ENCODE measurements at places on chromosomes 1 and 21.

GRCh38 chr1:196305216-196305615 lies 303.0 kb downstream of the KCNT2 start:
- no peak for DNase-seq

GRCh38 chr1:244730153-244730933 lies 77.4 kb downstream of the DESI2 start:
- no peak for DNase-seq

- no peak for DNase-seq
These were observed 32.0 kb upstream of the LAPTM5 start for GRCh38 chr1:30789388-30790255.

GRCh38 chr21:42195378-42196031 lies 23.4 kb upstream of the ABCG1 start:
- DNase-seq, result no peak

- no peak for DNase-seq
These were observed 24.5 kb upstream of the LRRC8C start for GRCh38 chr1:89608319-89608983.

GRCh38 chr1:21045351-21045750 lies 131.3 kb downstream of the EIF4G3 start:
- no peak for DNase-seq

DNA sequence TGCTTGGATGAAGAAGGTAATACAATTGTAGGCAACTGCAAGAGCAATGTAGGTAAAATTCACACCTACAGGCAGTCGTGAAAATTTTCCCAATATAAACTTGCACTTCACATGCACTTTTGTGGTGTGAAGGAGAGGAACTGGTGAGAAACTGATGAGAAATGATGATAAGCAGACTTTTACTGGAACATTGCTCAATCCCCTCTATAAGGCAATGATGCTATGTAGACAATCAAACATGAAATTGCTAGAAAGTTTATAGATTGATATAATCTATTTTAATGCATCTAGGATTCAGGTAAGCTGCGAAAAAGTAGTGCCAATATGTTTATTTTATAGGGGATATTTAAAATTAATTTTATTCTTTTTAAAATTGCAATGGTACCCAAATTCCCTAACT lies 802.2 kb downstream of the KCNT2 start:
- no peak for DNase-seq

DNA sequence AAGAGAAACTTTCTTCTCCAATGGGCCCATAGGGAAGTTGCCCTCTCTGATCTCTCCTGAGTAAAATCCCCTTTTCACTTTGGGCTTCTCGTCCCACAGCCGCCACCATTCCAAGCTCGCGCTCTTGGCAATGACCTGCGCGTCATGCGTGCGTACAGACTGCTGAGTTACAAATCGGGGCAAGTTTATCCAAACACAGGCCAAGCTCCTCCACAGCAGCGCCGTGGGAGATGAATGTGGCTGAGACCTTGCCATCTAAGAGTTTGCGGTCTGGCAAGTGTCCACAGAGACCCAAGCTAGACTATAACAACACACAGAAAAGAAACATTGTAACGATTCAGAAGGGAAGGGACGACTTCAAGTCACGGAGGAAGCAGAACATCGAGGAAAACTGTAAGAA lies 116.3 kb upstream of the SOD1 start:
- no peak for DNase-seq

GRCh38 chr1:40096977-40097782 lies at the start of gene PPT1:
Gene PPT1, minus strand, starts transcription at chr1:40097252. Its CDS starts 14 bp downstream, at chr1:40097238.
- no peak for DNase-seq

GRCh38 chr1:31013187-31013864 lies 52.2 kb downstream of the PUM1 start:
- no peak for DNase-seq

GRCh38 chr1:12229835-12230548 lies at the start of gene VPS13D:
Gene VPS13D, plus strand, starts transcription at chr1:12230030. Its CDS starts 4,237 bp downstream, at chr1:12234267.
- DNase-seq, result no peak

GRCh38 chr21:44939532-44940115 lies at the start of gene SLX9:
Gene SLX9, plus strand, starts transcription at chr21:44940029. Its CDS starts 29 bp downstream, at chr21:44940058.
- no peak for DNase-seq

GRCh38 chr1:33517596-33518250 lies 45.3 kb downstream of the ZSCAN20 start:
- no peak for DNase-seq

DNA sequence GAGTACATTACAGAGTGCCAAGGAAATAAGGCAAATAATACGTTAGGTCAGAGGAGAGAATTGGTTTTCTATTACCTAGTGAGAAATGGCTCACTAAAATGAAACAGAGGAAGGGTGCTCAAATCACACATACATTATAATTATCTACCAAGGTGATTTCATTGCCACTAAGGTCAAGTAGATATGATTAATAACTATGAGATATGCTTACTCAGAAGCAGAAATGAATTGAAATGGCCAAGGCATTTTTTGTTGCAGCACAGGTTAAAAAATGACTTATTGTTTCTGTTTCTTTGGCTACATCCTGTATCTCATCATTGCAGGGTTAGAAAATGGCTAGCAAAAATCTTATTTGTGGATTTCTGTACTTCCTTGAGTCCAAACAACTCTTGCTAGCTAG lies 154.5 kb upstream of the GORAB start:
- DNase-seq, result no peak

DNA sequence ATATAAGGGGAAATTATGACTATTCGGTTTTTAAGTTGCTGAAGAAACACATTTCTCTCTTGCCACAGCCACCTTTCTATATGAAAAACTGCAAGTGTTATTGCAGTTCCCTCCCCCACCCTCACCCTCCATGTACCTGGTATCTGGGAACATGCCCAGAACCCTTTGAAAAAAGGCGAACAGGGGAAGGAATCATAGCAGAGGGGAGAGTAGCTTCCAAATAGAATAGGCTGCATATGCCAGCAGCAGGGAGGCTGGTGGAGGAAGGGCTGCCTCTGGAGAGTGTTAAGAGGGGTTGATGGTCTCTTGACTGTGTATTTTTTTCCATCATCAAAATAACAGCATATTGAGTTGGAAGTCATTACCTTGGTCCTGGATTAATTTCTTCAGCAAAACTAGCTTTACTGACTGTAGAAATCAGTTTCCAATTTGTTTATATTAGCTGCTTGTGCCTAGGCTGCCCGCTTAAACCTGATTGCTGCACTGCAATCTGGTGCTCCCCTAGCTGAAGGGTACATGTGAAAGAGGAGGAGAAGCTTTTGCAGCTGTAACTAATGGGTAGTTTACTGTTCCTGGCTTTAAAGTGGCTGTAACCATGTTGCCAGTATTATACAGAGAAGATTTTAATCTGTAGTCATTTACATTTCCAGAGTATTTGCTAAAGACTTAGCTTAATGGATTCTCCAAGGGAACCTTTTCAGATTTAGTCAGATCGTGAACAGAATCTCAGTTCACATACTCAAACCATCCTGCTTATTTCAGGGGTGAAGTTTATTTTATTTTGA lies 22.7 kb downstream of the AHCYL1 start:
- no peak for DNase-seq

DNA sequence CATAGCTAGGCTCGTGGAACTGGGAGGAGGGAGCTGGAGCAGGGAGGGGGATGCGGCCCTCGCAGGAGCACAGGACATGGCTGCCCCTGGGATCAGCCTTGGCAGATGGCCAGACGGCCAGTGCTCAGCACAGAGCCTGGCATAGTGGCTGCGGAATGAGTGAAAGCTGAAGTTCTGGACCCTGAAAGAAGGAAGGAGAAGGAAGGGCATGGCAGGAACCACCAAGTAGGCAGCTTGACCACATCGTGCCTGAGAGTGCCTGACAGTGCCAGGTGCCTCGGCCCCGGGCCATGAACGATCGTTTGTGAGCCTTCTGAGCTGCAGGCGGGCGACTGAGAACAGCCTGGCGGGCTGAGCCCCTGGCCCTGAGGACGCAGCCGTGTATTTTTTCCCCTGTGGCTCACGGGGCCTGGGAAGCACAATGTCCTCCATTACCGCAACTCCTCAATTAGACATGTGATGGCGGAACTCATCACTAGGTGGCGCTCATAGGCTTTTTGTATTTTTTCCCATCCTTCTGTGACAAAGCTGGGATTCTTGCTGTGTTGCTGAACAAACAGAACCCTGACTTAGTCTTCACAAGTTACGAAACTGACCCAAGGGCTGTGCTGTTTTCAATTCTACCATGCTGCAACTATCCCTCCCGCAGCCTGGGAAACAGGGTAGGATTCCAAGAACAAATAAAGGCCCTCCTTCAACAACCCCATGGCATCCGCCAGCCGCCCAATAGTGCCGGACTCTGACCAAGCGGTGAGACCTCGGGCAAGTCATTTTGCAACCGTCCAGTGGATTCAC lies 29.9 kb upstream of the TMEM61 start:
- no peak for DNase-seq

- no peak for DNase-seq
These were observed 132.3 kb downstream of the URB2 start for GRCh38 chr1:229758101-229759036.

- DNase-seq, result no peak
These were observed 9.5 kb upstream of the TAS1R2 start for GRCh38 chr1:18868801-18869424.

DNA sequence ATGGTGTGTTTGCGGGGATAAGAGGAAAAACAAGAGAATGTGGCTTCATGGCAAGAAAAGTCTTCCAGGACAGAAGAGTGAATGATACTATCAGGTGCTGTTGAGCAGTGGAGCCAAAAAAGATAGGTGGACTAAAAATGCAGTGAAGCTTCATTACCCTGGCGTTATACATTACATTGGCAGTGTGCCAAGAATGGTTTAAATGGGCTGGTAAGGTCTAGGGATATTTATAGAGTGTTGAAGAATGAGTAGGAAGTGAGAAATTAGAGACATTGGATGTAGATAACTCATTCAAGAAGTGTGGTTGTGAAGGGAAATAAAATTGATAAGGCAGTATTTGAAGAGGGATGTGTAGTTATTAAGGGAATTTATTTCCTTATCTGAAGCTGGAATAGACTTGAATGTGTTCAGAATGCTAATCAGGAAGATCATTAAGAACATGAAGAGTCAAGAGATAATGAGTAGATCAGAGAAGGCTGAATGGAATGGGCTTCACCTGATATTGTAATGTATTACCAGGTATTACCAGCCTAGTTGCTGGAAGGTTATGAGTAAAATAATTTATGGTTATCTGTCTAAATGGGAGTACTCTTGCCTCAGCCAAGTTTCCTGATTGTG lies 72.7 kb downstream of the MAST2 start:
- DNase-seq, result no peak

DNA sequence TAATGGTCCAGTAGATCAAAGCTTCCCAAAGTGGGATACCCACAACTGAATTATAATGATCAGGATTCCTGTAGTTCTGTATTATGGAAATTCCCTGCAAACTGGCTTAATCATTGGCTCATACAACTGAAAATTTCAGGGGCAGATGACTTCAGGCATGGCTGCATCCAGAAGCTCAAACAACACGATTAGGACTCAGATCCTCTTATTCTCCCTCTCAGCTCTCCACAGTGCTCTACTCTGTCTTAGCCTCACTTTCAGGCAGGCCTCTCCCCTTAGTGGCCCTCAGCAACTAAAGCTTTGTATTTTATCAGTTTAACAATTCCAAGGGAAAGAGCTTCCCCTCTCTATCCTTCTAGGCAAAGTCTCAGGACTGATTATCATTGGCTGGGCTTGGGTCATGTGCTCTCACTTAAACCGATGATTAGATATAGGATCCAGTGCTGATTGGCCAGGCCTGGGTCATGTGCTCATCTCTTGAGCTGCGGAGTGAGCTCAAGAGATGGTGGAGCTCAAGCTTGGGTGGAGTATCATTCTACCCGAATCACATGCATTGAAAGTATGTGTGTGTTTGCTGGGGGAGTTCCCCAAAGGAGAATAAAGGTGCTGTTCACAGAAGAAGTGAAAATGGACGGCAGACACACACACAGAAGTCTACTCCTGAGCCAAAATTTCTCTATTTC lies 57.9 kb upstream of the RUNX3 start:
- DNase-seq, result no peak

DNA sequence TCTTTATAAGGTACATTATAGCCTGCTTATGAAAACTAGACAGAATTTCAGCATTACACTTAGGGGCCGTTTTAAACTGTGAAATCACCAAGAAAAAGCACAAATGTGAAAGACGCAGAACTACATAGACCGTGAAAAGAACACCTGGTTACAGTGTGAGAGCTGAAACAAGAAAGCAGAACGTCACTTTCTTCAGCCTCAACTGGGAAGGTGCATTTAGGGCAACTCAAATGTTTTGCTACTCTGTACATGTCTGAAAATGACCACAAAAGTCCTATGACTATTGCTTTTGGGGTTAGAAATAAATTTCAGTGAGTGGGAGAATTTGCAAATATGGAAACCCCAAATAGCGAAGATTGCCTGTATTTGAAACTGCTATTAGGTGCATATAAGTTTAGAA lies 268.7 kb downstream of the OLFM3 start:
- DNase-seq, result no peak

GRCh38 chr1:201501144-201501543 lies 5.8 kb downstream of the CSRP1 start:
- DNase-seq, result no peak

- no peak for DNase-seq
These were observed 16.2 kb upstream of the TNFRSF1B start for GRCh38 chr1:12150456-12151200.

DNA sequence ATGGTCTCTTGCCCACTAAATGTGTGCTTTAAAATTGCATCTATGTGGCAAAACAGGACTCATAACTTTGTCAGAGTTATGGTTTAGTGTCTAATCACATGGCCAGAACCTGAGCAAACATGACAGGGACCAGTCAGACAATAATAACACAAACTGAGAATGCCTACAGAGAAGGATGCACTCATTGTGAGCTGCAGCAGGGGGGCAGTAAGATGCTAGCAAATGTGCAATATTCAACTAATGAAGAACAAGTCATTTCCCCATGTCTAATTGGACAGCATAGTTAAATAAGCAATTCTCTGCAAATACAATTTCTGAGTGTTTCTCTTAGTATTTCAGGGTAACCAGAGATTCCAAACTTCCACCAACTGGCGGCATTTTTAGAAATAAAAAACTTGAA lies 30.8 kb downstream of the SPAG17 start:
- no peak for DNase-seq

DNA sequence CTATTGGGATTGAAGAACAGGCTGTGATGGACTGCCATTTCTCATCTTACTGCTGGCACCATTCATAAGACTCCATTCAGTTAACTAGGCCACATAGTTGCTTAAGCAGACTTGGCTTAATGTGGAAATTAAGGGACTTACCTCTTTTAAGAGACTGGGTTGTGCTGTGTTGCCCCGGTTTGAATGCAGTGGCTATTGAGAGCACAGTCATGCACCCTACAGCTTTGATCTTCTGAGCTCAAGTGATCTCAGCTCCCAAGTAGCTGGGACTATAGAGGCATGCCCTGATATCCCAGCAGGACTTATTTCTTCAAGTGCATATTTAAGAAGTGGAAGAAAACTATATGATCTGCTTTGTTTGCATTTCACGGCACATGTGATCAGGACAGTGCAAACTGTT lies 181.1 kb downstream of the RASAL2 start:
- DNase-seq, result no peak

DNA sequence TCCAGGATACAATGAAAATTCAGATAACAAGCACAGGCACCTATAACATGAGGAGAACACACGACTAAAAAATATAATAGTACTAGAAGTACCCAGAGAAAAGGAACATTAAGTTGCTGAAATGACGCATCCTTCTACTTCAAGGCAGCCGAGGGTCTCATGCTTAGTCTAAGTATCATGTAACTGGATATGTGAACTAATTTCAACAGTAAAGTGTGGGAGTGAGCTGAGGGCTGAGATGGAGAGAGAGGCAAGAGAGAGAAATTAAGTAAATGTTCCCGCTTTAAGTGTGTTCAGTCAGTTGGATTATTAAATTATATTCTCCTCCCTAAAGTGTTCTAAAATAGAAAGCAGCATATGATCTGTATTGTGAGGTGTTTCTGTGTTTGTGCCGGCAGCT lies 152.2 kb upstream of the KRTAP19-8 start:
- DNase-seq, result no peak

- DNase-seq, result no peak
These were observed 1.0 kb downstream of the GATAD2B start for GRCh38 chr1:153921803-153922075.

Data from keratinocyte (primary cell).